Fibroblast of villous mesenchyme (primary cell): ENCODE measurements at places on chromosomes 5 and 9. TPM values are rescaled to one million over a fixed set of nuclear protein-coding genes. Genes with fewer than 3 reads are reported as not detected.

SHOC1 gene
- total RNA-seq, result under 0.01 TPM in 1 of 2 replicates, not detected in the other

FBP2 gene
- total RNA-seq, result not detected in 2 replicates

ZNF454 gene
- total RNA-seq, result under 0.01 and 0.43 TPM in 2 replicates

ELAVL2 gene
- not detected in 2 replicates for total RNA-seq

FBXL7 gene
- total RNA-seq, result 10.6 and 11.2 TPM in 2 replicates

LCN2 gene
- not detected in 2 replicates for total RNA-seq

FLT4 gene
- under 0.01 and 0.43 TPM in 2 replicates for total RNA-seq

SLC23A1 gene
- not detected in 2 replicates for total RNA-seq

SLC6A3 gene
- not detected in 2 replicates for total RNA-seq

MED27 gene
- 19.0 and 23.2 TPM in 2 replicates for total RNA-seq

ZNF354C gene
- 6.8 and 9.1 TPM in 2 replicates for total RNA-seq

FAT2 gene
- total RNA-seq, result under 0.01 TPM in 1 of 2 replicates, not detected in the other

SCGB3A1 gene
- total RNA-seq, result not detected in 2 replicates

INSL6 gene
- 0.43 and 0.64 TPM in 2 replicates for total RNA-seq

PCDHB13 gene
- total RNA-seq, result under 0.01 and 0.32 TPM in 2 replicates

FOXD4L5 gene
- under 0.01 TPM in 1 of 2 replicates, not detected in the other for total RNA-seq

FBP1 gene
- not detected in 2 replicates for total RNA-seq

ARHGEF39 gene
- total RNA-seq, result 0.97 and 3.0 TPM in 2 replicates

MLANA gene
- not detected in 2 replicates for total RNA-seq

CDKN2B-AS1 gene
- total RNA-seq, result 5.2 and 9.5 TPM in 2 replicates

PAEP gene
- not detected in 2 replicates for total RNA-seq

SLC45A2 gene
- total RNA-seq, result under 0.01 TPM in 1 of 2 replicates, not detected in the other

FOXD4 gene
- under 0.01 and 0.43 TPM in 2 replicates for total RNA-seq

NUDCD2 gene
- 6.4 and 7.8 TPM in 2 replicates for total RNA-seq

PCDHA9 gene
- under 0.01 TPM in 2 replicates for total RNA-seq

BICD2 gene
- 37.4 and 40.6 TPM in 2 replicates for total RNA-seq

NSUN2 gene
- total RNA-seq, result 39.9 and 46.2 TPM in 2 replicates

EMB gene
- total RNA-seq, result 0.86 and 0.97 TPM in 2 replicates

SPINK4 gene
- total RNA-seq, result not detected in 2 replicates

CYLC2 gene
- not detected in 2 replicates for total RNA-seq

PROB1 gene
- 3.9 and 4.3 TPM in 2 replicates for total RNA-seq

GDNF gene
- 0.43 and 1.6 TPM in 2 replicates for total RNA-seq

PRRX2 gene
- under 0.01 and 1.6 TPM in 2 replicates for total RNA-seq

CAAP1 gene
- 17.4 and 29.4 TPM in 2 replicates for total RNA-seq

C5orf52 gene
- not detected in 2 replicates for total RNA-seq

BRD8 gene
- 30.0 and 63.9 TPM in 2 replicates for total RNA-seq

RHOBTB3 gene
- 370 and 720 TPM in 2 replicates for total RNA-seq

IL31RA gene
- 0.43 and 0.64 TPM in 2 replicates for total RNA-seq

TMED7 gene
- total RNA-seq, result 134 and 234 TPM in 2 replicates

HACD4 gene
- 10.0 and 22.0 TPM in 2 replicates for total RNA-seq

TRIO gene
- total RNA-seq, result 366 and 410 TPM in 2 replicates

SLC1A3 gene
- total RNA-seq, result 1.3 and 4.8 TPM in 2 replicates

CCNI2 gene
- total RNA-seq, result under 0.01 TPM in 1 of 2 replicates, not detected in the other

DMRT2 gene
- not detected in 2 replicates for total RNA-seq

IRX4 gene
- not detected in 2 replicates for total RNA-seq

TLE1 gene
- total RNA-seq, result 33.5 and 39.3 TPM in 2 replicates

ARID3C gene
- 0.32 TPM in 1 of 2 replicates, not detected in the other for total RNA-seq

SLC9A3 gene
- total RNA-seq, result 0.86 and 0.97 TPM in 2 replicates

C9 gene
- under 0.01 TPM in 1 of 2 replicates, not detected in the other for total RNA-seq

ARL14EPL gene
- not detected in 2 replicates for total RNA-seq

IFNB1 gene
- not detected in 2 replicates for total RNA-seq

NEURL1B gene
- 2.9 and 4.3 TPM in 2 replicates for total RNA-seq

RMI1 gene
- total RNA-seq, result 6.1 and 7.8 TPM in 2 replicates

FSTL4 gene
- total RNA-seq, result under 0.01 TPM in 1 of 2 replicates, not detected in the other
